ENCODE measurements at places on chromosomes 3 and 15.

GRCh38 chr15:77219841-77220240 is 148.9 kb upstream of the TSPAN3 start:
- DNase-seq: no peak

DNA sequence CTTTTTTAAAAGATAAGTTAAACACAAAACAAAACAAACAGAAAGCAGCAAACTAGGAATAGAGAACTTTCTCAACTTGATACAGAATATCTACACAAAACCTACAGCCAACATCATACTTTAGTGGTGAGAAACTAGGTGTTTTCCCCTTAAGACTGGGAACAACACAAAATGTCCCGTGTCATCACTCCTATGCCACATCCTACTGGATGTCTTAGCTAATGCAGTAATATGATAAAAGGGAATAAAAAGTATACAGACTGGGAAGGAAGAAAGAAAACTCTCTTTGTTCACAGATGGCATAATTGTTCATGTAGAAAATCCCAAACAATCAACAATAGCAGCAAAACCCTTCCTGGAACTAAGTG is 45.9 kb downstream of the TMEM45A start:
- DNase-seq: no peak

- no peak for DNase-seq
These were observed 78.5 kb upstream of the RBMS3 start for GRCh38 chr3:29202378-29202777.

- DNase-seq: peak; percentile 26
These were observed 38.6 kb downstream of the DENND6A start for GRCh38 chr3:57654267-57654666.

DNA sequence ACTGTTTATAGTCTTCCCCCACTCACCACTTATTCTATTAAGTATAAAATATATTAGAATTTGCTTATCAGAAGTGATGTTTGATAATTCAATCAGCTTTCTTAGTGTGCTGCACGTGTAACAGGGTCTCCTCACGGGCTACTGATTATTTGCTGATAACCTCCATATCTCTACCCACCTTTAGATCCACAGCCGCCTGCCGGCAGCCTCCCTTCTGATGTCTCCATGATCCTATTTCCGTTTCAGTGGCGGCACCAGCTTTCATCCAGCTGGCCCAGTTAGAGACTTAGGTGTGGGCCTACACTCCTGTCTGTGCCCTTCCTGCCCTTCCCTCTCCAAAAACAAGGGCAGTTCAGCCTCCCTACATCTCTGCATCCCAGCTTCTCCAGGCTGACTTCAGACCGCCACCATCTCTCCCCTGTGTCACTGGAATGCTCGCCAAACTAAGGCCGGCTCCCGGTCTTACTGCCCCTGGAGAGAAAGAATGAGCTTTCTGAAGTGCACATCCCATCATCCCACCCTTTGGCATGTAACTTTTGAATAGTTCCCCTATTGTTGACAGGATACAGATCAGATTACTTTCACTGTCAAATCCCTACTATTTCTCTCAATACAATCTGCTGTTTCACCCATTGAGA is 76.6 kb upstream of the PRTG start:
- DNase-seq: no peak

DNA sequence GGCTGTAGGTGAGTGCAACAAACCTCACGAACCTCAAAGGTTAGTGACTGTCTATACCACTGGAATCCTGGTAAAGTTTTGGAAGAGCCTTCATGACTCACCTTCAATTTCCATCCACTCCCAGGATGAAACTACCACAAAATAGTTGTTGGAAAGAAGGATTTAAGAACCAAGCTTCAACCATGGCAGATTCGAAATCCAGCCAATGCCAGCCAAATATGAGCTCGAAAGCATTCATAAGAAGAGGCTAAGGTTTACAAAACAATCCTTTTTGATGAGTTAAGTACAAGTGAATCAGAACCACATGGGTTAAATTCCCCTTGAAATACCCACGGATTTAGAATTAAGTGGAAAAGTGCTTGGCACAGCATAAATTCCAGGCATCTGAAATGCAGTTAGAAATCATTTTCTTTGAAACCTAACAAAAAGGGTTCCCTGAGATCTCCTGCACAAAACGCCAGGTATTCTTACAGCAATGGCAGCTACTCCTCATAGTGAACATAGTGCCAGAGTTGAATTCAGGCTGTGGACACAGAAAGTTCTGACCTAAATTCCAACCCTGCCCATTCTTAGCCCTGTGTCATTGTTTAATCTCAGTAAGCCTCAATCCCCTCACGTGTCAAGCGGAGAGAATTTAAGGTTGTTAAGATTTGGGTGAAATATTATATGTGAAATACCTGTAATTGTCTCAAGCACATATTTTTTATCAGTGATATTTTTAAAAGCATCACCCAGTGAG is 89.2 kb downstream of the FBN1 start:
- no peak for DNase-seq

DNA sequence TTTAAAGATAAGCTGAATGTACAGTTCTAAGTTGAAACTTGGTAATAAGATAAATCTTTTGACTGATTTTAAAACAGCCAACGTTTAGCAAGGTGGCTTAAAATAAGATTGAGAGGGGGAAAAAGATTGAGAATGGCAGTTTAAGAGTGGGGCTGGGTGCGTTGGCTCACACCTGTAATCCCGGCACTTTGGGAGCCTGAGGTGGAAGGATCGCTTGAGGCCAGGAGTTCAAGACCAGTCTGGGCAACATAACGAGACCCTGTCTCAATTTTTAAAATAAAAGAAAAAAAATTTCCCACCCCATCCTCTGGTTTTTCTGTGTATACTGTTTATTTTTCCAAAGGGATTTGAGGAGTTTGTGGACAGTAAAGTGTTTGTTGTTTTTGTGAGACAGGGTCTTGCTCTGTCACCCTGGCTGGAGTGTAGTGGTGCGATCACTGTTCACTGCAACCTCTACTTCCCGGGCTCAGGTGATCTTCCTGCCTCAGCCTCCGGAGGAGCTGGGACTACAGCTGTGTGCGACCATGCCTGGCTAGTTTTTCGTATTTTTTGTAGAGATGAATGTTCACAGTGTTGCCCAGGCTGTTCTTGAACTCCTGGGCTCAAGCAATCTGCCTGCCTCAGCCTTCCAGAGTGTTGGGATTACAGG is 3.0 kb downstream of the MAPK6 start:
- DNase-seq: no peak

- DNase-seq: no peak
These were observed 21.3 kb upstream of the CACNA2D2 start for GRCh38 chr3:50524746-50525145.

DNA sequence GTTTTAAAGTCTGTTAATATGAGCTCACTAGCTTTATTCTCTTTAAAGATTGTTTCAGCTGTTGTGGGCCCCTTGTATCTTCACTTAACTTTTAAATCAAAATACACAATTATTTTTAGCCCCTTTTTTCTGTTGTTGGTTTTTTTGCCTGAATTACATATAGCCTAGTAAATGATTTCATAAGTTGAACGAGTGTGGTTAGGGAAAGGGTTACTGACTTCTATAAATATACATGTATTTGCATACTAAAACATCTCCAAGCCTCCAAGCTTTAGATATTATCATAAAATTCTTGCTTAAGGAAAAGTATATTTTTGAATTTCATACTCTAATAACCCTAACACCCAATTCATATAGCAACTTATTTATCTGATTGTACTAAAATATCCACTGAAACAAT is 73.2 kb upstream of the ARL6 start:
- no peak for DNase-seq

DNA sequence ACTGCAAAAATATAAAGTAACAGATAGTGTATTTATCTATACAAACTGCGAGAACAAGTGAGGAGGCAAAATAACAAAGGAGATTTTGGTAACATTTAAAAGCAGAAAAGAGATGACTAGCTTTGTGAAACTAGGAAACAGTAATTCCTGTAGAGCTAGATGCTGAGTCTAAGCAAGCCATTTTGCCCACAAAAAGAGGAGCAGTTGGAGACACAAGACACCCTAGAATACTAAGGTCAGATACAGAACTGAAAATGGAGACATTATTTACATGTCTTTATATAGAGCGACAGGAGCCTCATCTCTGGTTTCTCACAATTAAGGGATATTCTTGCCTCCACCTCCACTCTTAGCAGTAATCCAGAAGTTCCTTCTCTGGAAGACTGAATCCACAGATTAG is 732.4 kb upstream of the GBE1 start:
- no peak for DNase-seq

- DNase-seq: no peak
These were observed 6.3 kb upstream of the UCN2 start for GRCh38 chr3:48569808-48570450.

DNA sequence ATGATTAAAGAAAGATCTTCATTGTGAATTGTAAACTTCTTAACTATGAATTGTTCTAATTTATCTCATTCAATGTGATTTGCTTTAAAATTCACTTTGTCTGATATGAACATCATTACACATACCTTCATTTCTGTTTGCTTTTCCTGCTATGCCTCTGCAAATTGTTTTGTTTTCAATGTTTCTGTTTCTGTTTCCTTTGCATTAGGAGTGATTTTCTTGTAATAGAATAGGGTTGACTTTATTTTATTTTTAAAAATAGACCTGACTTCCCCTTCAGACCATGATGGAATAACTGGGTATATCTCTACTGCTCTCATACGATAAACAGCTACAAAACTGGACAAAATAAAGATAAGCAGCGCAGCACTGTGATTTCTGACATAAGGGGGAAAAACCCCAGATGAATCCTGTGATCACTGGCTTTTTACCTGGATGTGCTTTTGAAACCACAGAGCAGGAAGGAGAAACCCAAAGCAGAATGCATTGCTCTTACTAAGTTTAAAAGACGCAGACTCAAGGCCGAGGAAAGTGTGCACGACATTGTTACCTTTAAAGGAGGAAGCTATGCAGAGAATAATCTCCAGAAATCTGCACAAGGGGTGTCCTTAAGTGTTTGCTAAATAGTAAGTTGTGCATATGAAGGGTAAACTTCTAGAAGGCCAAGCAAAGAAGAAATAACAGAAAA is 420.2 kb downstream of the TBC1D5 start:
- no peak for DNase-seq

DNA sequence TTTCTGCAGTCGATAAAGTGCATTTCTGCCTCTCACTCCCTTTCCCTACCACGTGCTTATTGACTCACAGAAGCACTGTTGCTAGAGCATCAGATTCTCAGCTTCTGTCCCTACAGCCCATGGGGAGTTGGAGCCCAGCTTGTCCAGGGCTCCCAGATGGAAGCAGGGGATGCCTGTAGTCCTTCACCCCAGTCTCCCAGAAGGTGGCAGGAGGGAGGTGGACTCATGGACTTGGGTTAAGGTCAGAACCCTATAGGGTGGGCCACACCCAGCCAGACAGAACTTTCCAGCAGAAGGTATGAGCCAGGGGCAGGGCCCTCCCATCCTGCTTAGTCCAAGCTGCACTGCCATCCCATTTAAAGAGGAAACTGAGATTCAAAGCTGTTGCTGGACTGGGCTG is 33.1 kb upstream of the SEMA3F start:
- no peak for DNase-seq

GRCh38 chr15:78630886-78631633 is 9.9 kb downstream of the CHRNB4 start:
- no peak for DNase-seq

- no peak for DNase-seq
These were observed 27.0 kb upstream of the RNF7 start for GRCh38 chr3:141710888-141711616.

DNA sequence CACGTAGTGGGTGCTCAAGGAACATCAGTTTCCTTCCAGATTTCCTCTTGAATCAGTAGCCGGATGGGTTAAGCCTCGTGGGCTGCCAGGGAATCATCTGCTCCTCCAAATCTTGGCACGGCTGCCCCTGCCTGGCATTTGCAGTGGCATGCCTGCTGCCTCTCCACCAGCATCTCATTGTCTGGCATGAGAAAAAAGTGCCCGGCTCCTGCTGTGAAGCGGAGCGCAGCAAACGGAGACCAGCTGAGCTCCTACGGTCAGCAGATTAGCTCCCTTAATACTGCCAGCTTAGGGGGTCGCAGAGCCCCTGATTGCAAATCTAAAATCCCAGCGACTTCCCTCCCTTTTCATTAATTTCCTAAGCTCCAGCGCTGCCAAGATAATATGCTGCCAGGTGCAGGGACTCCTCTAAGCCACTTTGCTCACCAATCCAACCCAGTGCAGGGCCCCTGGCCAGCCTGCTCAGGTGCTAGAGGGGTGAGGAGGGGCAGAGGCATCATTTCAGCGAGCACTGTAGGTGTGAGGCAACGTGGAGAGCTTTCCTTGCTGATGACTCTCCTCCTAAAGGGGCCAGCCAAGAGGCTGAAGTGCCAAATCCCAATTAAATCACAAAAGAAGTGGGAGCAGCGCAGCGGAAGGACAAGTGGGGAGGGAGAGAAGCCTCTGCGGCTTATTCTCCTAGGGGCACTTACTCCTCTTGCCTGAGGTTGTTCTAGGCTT is 49.6 kb upstream of the ST8SIA2 start:
- no peak for DNase-seq

DNA sequence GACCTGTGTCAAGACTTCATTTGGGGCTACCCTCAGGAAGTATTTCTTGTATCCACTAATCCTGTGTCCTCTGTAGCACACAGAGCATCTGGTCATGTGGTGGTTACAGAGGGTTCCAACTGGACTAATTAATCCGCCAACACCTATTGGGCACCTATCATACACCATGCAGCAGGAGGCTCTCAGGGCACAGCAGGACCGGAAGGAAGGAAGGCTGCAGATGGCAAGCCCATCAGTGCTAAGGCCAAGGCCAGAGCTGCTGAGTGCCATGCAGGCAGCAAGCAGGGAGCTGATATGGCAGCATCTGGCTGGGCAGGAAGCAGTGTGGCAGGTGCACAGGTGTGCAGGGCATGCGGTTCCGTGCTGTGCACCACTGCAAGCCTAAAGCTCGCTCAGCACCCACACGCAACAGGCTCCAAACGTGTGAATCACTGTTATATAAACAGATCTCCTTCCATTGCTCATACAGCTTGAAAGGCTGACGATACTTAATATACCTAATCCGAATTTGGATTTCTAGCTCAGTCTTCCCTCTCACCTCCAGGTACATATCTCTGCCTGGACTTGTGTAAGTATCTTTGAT is 64.4 kb upstream of the SNRPA1 start:
- DNase-seq: no peak

- DNase-seq: no peak
These were observed 127.1 kb upstream of the ATP10A start for GRCh38 chr15:25990220-25990619.

DNA sequence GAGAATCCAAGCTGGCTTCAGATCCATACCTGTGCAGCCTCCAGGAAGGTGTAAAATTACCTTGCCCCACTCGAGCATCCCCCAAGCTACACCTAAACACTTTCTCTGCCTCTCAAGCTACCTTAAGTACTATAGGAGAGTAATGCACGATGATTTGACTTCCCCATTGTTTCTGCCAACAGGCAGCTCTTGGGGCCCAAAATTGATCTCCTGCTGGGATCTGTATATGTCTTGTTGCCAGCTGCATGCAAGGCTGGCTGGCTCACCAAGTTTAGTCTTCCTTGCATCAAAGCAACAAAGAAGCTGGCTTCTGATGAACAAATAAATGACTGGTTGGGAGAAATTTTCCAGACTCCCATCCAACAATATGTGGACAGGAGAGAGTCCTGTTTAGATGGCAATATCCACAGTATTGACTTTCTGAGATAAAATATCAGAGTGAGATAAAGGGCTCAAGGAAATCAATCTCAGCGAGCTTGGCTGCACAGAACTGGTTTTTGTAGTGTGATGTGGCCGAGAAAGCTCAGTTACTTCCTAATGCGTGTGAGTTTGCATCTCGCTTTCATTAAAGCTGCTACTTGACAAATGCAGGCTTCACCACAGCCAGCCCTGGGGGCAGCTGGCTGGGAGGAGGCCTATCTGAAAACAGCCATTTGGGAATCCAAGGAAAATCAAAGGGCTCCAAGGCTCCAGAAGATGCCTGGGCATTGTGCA is 140.7 kb downstream of the MINAR1 start:
- DNase-seq: no peak

Measured in hematopoietic multipotent progenitor cell (in vitro differentiated cells).